Mucosa of gallbladder (tissue), 1 donor: ENCODE measurements at places on chromosomes 16 and 17.

- DNase-seq, result no peak
Measured at GRCh38 chr17:45070001-45070400, 8.9 kb downstream of the NMT1 start.

DNA sequence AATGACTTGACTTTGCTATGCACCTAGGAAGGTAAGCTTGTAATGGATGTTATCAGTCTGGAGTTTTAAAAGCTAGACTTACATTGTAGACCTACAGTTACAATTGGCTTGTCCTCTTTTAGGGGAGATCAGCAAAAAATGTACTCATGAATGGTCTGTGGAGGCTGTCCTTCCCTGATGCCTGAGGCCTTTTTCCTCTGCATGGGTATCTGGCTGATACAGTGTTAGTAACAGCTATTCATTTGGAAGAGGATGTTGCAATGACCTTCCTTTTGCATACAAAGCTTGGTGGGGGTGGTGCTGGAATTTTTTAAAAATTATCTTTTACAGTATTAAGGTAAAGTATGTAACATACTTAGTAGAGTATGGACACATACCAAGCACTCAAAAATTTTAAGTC is 525.5 kb downstream of the KIF2B start:
- DNase-seq, result no peak

DNA sequence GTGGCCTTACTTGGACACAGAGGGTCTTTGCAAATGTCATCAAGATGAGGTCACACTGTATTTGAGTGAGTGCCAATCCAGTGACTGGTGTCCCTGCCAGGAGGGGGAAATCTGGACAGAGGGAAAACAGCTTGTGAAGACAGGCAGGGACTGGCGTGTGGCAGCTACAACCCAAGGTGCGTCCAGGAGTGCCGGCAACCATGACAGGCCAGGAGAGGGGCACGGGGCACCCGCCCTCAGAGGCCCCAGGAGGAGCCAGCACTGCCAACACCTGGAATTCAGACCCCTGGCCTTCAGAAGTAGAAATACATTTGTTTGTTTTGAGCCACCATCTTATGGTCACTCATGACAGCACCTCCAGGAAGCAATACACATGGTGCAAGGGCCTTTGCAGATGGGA is 225.7 kb downstream of the CPPED1 start:
- no peak for DNase-seq

DNA sequence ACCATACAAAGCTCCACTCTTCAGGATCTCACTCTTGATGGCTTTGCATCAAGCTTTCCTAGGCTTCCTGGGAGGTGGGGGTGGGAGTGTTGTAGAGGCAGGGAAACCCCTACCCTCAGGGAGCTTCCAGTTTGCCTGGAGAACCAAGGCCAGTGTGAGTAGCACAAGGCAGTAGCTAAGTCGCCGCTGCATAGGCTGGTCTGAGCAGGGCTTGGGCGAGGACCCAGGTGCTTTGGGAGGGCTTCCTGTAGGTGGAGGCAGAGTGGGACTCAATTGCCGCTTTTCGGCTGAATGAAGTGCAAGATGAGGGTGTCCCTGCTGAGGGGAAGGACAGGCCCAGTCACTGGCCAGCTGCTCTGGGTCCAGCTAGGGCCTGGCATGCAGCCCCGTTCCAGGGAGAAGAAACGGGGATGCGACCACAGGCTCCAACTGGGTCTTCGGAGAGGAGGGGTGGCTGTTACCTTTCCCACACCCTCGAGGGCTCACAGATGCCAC is 3.9 kb downstream of the CD79B start:
- DNase-seq, result no peak

DNA sequence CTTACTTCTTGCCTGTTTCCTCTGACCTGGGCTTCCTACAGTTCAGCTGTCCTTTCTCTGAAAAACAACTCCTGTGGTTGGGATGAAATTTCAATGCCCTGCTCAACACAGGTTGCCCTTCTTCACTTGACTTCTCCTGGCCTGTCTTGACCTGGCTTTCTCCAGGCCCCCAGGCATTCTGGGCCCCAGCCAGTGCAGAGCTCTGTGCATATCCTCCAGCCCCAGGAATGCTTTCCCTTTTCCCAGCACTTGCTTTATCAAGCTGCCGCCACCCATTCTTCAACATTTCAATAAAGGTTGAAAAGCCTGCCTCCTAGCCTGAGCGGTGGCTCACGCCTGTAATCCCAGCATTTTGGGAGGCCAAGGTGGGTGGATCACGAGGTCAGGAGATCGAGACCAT is 10.8 kb downstream of the ODAD4 start:
- DNase-seq, result no peak

DNA sequence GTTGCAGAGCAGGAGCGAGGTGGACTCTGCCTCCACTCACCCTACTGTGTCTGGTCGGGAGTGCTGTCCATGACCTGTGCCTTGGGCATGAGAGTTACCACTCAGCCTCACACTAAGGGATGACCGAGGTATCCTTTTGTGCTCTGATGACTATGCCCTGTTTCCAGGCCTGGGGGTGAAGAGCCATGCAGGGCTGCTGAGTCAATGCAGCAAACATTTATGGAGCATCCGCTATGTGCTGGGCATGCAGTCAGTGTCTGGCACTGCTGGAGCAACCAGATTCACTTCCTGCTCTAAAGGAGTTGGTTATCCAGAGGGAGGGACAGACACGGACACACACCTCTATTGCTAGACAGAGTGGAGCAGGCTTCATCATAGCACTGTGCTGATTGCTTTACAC is 7.6 kb upstream of the HNF1B start:
- DNase-seq, result peak; percentile 32
